Activated T-cell treated with anti-CD3 and anti-CD28 coated beads, Interleukin-2, amount 50 U/mL, for 72 hours (primary cell): ENCODE measurements at places on chromosomes 4 and X. TPM values are rescaled to one million over a fixed set of nuclear protein-coding genes. Genes with fewer than 3 reads are reported as not detected.

The FOXP3 gene
- total RNA-seq, result 22.8 TPM

DNA sequence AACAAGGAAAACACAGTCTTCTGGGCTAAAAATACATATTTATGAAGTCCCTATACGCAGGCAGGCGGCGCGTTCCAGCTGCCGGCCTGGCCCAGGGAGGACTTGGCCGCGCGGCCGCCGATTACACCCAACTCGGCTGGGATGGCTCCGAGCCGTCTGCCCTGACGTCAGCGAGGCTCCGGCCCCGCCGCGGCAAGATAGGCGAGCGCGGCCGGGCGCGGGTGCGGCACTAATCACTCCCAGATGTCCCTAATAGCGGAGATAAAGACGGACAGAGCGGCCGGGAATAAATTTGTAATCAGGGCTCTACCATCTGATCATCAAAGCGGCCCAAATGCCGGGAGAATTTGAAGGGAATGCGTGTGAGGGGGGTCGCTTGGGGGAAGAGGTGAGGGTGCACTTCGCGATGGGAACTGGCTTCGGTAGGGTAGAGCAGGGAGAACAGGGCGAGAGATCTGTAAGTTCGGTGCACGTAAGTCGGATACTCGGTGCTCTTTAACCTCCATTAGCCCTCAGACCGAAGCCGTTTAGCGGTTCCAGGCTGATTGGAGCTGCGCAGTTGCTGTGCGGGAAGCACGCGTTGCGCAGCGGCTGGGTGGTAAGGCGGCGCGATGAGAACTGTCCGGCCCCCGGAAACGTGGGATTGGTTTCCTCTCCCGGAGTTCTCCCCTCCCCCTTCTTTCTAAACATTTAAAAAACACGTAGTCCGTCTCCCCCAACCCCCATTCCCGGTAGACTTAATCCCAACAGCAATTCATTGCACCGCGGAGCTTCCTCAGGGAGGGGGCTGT is 7.7 kb downstream of the HAND2 start:
- peaks cover 12% of the 10 kb centered on the region for H3K36me3 ChIP-seq
- peaks cover 29% of the 10 kb centered on the region for H3K4me1 ChIP-seq

DNA sequence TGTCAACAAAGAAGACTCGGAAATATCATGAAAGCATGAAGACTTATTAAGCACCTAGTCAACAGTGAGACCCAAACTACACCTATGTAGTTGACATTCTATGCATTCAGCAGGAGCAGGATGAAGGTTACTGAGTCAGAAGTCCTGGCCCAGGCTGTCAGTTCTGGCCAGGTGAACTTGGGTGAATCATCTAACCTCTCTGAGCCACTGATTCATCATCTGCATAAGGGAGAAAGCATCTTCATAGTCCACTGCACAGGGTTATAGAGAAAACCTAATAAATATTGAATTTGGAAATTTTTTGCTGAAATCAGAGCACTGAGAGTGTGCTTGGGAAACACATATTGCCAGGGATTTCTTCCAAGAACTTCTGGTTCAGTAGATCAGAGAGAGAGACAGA is 296.0 kb upstream of the SFRP2 start:
- no peak for DNase-seq
- H3K36me3 ChIP-seq, result peaks cover 1% of the 10 kb centered on the region
- no peak overlapping the region for H3K27ac ChIP-seq
- H3K4me3 ChIP-seq, result no peak overlapping the region

GRCh38 chrX:66751136-66751782 is 112.4 kb upstream of the EDA2R start:
- H3K4me3 ChIP-seq, result no peak overlapping the region
- H3K4me1 ChIP-seq, result no peaks in the 10 kb centered on the region
- H3K36me3 ChIP-seq, result no peaks in the 10 kb centered on the region
- DNase-seq, result no peak
- peaks cover 3% of the 10 kb centered on the region for H3K27me3 ChIP-seq

DNA sequence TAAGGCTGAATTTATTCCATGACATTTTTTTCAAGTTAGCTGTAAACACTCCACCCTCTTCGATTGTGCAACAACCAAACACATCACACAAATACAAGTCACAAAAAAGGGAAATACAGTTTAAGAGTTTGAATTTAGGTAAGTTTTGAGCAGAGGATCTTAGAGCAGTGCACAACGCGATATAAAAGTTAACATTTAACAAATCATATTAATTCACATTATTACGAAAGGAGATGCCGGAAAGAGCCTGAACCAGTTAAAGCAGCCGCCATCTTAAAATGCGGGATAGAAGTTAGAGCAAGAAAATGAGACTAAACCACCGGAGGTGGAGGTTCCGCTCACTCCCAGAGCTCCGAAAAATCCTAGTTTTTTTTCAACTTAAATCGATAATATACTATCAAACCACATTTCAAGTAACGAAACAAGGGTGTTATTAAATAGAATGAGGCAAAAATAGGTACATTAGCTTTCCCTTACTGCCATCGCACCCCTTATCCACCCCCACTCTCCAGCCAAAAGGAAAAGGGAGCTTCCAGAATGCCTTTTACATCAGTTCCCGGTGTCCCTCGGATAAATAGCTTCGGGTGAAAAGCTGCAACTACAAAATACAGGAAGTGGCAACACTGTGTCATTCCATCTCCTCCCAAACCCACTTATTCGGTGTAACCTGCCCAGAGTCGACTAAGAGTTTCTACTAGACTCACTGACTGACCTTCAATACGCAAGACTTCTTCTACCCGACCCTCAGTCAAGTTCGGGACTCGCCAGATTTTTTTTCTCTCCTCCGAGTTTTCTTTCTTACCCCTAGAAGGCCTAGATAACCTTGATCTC is 1.9 kb downstream of the UBE2D3 start:
- peak; percentile 55 for DNase-seq
- no peak overlapping the region for H3K4me3 ChIP-seq
- peaks cover 4% of the 10 kb centered on the region for H3K36me3 ChIP-seq
- no peaks in the 10 kb centered on the region for H3K27me3 ChIP-seq
- peaks cover 44% of the 10 kb centered on the region for H3K4me1 ChIP-seq
- H3K27ac ChIP-seq, result no peak overlapping the region

GRCh38 chr4:40842725-40843423 is 93.1 kb downstream of the NSUN7 start:
- peaks cover 7% of the 10 kb centered on the region for H3K4me1 ChIP-seq
- no peaks in the 10 kb centered on the region for H3K36me3 ChIP-seq
- no peak overlapping the region for H3K27ac ChIP-seq
- DNase-seq, result no peak

DNA sequence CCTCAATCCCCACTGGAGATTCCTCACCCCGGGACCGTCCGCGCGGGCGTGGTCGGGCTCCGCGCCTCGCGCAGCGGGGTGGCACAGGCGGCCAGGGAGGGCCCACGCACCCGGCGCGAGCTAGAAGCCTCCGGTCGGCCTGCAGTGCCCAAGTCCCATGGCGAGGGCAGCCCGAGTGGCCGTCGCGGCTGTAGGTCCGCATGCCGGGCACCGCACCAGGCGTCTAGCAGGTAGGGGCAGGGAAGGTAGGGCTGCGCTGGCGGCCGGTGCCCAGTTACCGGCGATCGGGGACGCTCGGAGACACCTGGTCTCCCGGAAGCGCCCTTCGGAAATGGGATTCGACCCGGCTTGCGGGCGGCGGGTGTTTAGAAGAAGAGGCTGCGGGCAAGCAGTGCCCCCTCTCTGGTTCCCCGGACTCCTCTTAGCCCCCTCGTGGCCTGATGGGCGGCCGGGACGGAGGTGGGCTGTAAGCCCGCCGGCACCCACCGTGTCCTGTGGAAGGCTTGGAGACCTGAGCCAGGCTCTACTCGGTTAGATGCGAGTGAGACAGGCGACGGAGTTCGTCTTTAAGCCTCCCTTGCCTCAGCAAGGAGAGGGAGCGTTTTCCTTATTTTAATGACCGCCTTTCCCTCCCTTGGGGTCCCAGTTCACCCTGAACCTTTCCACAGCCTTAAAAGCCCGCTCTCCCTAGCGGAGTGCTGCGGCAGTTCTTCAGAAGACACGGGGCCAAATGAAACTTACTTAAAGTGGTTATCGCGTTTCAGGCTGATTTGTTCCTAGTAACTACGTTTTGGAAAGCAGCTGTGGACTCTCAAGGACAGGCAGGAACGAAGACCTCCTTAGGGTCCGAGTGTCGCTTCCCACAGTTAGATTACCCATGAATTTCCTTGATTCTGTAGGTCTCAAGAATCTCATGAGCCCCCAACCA is 821 bp downstream of the SLITRK2 start:
- H3K27me3 ChIP-seq, result peaks cover 61% of the 10 kb centered on the region
- no peaks in the 10 kb centered on the region for H3K4me1 ChIP-seq
- no peak overlapping the region for H3K4me3 ChIP-seq
- no peak for DNase-seq

DNA sequence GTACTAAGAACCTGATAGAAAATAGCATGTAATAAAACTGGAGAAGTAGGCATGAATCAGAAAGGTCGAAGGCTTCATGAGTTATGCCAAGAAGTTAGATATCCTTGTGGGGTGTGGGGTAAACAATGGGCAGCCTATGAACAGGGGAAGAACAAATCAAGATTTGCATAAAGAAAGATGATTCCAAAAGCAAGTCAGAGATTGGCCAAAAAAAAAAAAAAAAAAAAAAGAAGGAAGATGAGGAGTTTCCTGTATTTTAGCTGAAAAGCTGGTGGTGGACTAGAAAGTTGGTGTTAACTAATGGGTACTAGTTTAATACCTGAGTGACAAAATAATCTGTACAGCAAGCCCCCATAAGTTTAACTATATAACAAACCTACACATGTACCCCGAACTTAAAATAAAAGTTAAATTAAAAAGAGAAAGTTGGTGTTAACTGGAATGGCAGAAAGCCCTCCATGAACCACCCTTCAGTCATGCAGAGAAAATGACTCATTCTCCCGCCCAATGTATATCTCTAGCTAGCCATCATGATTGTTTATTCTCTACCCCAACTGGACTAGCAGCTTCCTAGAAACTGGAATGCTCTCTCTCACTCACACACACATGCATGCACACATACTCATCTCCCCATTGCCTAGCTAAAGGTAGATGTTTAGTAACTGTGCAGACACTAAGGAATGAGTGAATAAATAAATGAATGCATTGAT is 41.7 kb downstream of the ATP11C start:
- H3K27me3 ChIP-seq, result no peaks in the 10 kb centered on the region
- H3K4me3 ChIP-seq, result no peak overlapping the region
- H3K36me3 ChIP-seq, result no peaks in the 10 kb centered on the region
- H3K27ac ChIP-seq, result no peak overlapping the region

- no peaks in the 10 kb centered on the region for H3K36me3 ChIP-seq
- no peak overlapping the region for H3K27ac ChIP-seq
- no peak for DNase-seq
- no peaks in the 10 kb centered on the region for H3K27me3 ChIP-seq
These were observed 254.4 kb upstream of the CXXC4 start for GRCh38 chr4:104749062-104749461.

The RAI2 gene
- total RNA-seq, result 1.5 TPM

DNA sequence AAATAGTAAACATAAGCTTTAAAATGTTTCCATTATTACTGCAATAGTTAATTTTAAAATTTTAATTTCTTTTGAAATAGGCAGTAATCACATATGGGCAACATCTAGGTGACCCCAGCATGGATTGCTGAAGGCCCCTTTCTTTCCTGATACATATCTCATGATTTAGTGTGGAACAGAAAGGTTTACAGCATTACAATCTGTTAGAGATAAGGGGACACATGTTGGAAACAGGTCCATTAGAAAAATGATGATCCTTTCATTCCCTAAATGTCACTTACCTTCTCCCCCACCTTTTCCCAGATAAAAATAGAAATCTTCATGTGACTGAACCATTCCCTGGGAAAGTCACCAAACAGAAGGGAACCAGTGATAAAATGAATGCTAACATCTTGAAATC is 90.4 kb downstream of the RASL11B start:
- H3K36me3 ChIP-seq, result no peaks in the 10 kb centered on the region
- no peaks in the 10 kb centered on the region for H3K27me3 ChIP-seq
- no peaks in the 10 kb centered on the region for H3K4me1 ChIP-seq
- no peak overlapping the region for H3K4me3 ChIP-seq

GRCh38 chr4:46931981-46932380 is 22.9 kb upstream of the COX7B2 start:
- DNase-seq, result peak; percentile 30
- H3K27ac ChIP-seq, result no peak overlapping the region
- H3K4me1 ChIP-seq, result no peaks in the 10 kb centered on the region
- no peaks in the 10 kb centered on the region for H3K36me3 ChIP-seq
- peaks cover 5% of the 10 kb centered on the region for H3K27me3 ChIP-seq

The PF4V1 gene
- not detected for total RNA-seq

DNA sequence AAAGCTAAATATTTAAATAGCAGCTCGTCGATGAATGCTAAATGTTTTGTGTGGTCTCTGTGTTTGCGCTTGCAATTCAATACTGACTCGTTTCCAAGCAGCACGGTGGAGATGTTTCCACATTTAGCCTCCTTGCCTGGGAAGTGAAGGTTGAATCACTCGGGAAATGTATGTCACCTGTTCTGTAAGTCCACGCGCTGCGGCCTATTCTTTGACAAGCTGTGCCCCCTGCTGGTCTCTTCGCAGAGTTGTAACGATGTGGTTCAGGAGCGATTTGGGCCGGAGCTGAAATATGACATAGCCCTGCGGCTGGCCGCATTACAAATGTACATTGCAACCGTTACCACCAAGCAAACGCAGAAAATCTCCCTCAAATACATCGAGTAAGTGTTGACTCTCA is 89.6 kb upstream of the PRPS2 start:
- no peaks in the 10 kb centered on the region for H3K36me3 ChIP-seq
- H3K27me3 ChIP-seq, result peaks cover 42% of the 10 kb centered on the region
- peak; percentile 36 for DNase-seq
- no peak overlapping the region for H3K27ac ChIP-seq
- no peaks in the 10 kb centered on the region for H3K4me1 ChIP-seq
- H3K4me3 ChIP-seq, result no peak overlapping the region

The PITX2 gene
- total RNA-seq, result not detected

DNA sequence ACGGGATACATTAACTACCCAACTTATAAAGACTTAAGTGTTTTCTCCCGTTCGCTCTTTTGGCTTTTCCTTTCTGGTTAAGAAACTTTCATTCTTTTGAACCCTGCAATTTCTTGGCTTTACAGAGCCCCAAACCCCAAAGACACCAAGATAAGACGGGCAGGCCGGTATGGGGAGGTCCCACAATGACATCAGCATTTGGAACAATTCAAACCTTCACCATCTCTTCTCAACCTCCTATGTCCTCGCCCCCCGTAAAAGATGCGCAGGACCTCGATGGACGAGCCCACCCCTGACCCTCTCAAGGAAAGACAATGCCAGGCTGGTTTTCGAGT is 999 bp downstream of the ZNF518B start:
- peak overlapping the region; percentile 94 for H3K4me3 ChIP-seq
- DNase-seq, result no peak
- H3K4me1 ChIP-seq, result peaks cover 41% of the 10 kb centered on the region
- peak overlapping the region; percentile 86 for H3K27ac ChIP-seq
- H3K27me3 ChIP-seq, result peaks cover 14% of the 10 kb centered on the region

The CCDC120 gene
- 8.7 TPM for total RNA-seq

The GPR119 gene
- total RNA-seq, result not detected

The HGFAC gene
- 0.51 TPM for total RNA-seq

DNA sequence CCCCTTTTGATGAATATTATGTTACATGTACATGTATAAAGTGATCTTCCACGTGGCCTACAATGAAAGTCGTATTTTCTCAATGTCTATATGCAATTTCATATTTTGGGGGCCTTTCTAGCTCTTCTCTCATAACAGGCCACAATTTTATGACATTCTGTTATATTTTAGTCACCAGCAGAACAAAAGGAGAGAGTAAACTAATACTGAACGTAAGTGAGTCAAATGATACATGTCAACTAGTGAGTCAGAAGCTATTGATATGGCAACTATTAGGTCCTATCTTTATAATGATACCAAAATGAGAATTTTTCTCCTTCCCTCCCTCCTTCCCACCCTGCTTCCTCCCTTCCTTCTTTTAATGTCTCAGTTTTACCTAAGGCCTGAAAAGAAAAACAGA is 14.4 kb downstream of the GC start:
- no peaks in the 10 kb centered on the region for H3K4me1 ChIP-seq
- no peak overlapping the region for H3K27ac ChIP-seq
- H3K36me3 ChIP-seq, result no peaks in the 10 kb centered on the region
- H3K4me3 ChIP-seq, result no peak overlapping the region
- H3K27me3 ChIP-seq, result no peaks in the 10 kb centered on the region
